ENCODE measurements at places on chromosomes 13 and 19.
A peak's percentile ranks its signal among the peaks of the same experiment; 100 is the strongest.

DNA sequence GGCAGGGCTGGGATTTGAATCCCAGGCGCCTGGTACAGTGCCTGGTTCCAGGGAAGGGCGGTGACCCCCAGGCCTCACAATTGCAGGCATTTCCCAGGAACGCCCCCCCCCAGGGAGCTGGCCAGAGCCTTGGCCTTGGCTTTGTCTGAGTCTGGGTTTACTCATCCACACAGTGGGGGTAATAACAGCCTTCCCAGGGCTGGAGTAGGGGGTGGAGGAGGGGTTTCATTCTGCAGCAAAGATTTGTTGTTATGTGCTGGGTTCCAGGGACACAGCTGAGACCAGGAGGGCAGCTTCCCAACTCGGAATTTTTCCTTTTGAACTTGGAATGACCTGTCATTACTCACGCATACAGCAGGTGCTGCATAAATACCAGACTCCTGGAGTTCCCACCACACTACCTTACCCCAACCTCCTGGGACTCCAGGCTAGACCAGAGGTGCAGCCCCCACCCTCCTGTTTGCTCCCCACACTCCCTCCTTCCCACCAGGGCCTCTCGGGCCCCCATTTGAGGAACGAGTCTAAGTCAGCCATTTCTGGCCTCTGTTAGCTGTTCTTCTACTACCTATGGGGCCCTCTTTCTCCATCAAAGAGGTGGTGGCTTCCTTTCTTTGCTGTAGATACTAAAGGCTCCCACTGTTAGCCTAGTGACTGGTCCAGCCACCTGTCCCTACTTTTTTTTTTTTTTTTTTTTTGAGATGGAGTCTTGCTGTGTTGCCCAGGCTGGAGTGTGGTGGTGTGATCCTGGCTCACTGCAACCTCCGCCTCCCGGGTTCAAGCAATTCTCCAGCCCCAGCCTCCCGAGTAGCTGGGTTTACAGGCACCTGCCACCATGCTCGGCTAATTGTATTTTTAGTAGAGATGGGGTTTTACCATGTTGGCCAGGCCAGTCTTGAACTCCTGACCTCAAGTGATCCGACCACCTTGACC is 1.6 kb upstream of the ADAMTS10 start:
- DNase-seq: peak; percentile 95

DNA sequence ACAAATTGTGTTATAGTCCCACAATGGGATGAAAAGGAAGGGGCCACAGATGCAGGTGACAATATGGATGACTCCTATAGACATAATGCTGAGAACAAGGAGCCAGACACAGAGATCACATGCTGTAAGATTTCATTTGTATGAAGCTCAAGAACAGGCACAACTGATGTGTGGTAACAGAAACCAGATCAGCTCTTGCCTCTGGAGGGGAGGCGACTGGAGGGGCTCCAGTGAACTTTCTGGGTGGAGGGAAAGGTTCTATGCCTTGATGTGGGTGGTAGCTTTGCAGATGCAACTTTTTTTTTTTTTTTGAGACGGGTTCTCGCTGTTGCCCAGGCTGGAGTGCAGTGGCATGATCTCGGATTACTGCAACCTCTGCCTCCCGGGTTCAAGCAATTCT is 6.0 kb upstream of the RABAC1 start:
- DNase-seq: no peak

DNA sequence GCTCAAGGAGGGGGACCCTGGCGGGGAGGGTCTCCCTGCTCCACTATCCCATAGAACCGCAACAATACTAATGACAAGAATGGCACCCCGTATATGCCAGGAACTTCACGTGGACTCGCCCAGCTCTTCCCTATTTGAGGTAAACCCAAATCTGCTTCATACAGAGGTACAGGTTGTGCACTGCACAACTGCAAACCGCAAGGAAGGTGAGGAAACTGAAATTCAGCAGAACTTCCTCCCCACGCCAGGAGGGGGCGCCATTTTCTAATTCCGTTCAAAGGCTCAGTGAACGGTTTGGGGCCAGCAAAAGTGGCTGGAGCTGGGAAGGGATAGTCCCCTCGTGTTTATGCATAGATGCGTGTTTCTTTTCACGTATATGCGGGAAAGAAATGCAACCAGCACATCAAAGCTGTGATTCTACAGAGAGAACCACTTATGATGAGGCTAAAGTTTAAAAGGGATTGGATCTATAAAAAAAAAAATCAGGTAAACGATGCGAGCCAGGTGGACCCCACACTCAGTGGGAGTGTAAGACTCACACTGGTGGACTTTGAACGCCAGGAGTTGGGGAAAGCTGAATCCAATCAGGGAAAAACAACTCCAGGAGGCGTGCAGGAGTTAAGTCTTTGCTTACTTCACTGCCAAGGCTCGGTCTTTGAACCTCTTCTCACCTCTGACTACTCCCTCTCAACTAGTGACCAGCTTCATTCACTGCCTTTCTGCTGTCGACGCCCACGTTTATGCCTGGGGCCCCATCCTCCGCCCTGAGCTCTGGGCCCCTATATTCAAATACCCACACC is 20.3 kb downstream of the C19orf81 start:
- DNase-seq: peak; percentile 25

GRCh38 chr19:10690341-10690781 is 10.9 kb upstream of the QTRT1 start:
- peak; percentile 57 for DNase-seq

- no peak for DNase-seq
These were observed 138.2 kb upstream of the VSTM2B start for GRCh38 chr19:29387586-29387985.

GRCh38 chr13:98975822-98976261 is 2.0 kb downstream of the DOCK9 start:
- no peak for DNase-seq

- DNase-seq: no peak
These were observed 5.5 kb downstream of the EEF2 start for GRCh38 chr19:3979674-3980352.

- DNase-seq: no peak
These were observed 64.5 kb downstream of the ABCC4 start for GRCh38 chr13:95236774-95237173.

DNA sequence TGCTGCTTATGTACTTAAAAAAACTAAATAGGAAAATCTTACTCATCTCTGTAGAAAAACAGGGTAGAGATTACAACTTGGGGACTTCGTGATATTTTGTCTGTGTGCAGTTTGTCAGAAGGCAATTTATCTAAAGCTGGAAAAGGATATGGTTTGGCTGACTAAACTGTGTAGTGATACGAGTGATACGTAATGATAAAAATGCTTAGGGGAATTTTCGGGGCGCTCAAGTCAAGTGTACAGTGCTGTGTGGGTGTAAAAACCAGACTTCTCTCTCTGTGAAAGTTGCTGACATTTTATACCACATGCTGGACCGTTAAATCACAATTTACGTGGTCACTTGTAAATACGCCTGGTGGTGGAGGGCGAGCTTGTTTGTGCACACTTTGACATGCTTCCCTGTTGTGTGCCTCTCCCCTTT is 221.7 kb downstream of the KCNRG start:
- peak; percentile 80 for DNase-seq

DNA sequence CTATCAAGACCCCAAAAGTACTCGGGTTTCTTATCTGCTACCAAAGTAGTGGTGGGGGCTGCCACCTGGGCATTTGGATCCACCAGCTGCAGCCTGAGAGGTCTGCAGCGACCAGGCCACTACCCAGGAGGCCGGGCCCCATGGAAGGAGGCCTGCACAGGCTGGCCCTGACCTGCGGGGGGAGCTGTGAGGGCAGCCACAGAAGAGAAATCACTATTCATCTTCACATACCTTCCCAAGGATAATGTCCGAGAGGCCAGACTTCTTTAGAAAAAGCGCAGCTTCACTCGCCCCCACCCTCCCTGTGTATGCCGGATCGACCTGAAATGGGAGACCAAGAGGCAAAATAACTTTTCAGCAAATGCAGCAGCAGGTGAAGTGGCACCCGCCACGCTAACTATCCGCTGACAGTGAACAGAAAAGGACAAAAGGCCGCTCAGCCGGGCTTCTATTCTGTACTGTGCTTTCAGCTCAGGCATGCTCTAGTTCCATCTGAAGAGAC is 30.1 kb downstream of the EPS15L1 start:
- DNase-seq: no peak

DNA sequence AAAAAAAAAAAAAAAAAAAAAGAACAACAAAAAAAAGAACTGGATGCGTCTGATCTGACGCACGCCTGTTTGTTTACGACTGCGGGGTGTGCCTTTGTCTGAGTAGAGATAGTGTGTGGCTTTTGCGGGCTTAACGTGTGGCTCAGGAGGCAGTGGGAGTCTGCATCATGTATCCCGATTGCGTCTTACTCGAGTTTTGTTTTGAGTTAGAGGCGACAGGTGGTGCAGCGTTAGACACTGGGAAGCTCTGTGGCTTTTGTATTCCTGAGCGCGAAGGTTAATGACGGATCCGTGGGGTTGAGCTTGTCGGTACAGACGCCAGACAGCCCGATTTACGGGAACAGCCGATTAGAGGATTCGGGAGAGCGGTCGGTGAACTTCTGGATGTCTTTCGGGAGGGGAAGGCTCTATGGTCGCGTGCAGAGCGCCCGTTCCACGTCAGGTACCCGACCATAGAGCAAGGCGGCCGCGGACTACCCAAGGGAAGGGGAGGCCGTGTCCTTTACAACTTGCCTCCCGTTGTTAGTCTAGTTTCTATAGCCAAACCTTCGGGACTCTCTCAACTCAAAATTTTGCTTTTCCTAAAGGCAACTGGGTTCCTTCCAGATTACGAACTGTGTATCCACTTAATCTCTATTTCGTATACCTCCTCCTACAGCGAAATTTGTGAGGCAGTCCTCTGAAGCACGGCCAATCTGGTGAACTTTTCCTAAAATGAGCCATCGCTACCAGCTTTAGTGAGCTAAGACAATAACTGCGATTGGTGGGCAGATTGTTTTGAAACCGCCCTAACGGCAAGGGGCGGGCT is 926 bp upstream of the HNRNPUL1 start:
- peak; percentile 81 for DNase-seq

DNA sequence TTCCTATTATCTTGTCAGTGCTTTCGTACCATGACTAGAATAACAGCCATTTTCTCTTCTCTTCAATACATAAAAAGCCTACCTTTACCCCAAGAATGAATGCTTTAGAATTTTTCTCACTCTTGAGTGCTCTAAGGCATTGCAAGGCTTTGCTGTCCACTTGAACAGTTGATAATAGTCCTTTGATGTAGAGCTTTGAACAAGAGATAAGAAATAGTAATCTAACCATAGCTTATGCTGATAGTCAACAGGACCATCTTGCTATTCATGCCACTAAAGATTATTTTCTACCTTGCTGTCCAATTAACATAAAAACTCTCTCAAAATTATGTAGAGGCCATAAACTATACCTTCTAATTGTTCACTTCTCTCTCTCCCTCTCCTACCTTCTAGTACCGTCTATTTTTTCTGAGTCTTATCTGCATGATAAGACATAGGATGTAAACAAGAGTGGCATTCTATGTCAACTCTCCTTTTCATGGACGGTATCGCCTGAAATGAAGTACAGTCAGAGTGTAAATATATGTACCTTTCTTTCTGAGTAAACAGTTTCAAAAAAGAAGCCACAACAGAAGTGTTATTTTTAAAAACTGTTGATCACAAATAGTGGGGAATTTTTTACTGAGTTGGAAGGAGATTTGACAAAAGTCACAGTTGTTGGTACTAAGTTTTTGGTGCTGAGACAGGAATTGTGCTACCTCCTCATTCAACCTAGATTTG is 297.9 kb downstream of the NDFIP2 start:
- DNase-seq: no peak

- DNase-seq: peak; percentile 48
These were observed 344 bp downstream of the NHLRC3 start for GRCh38 chr13:39038569-39039030.

- no peak for DNase-seq
These were observed 319.9 kb upstream of the DACH1 start for GRCh38 chr13:72186730-72187422.

DNA sequence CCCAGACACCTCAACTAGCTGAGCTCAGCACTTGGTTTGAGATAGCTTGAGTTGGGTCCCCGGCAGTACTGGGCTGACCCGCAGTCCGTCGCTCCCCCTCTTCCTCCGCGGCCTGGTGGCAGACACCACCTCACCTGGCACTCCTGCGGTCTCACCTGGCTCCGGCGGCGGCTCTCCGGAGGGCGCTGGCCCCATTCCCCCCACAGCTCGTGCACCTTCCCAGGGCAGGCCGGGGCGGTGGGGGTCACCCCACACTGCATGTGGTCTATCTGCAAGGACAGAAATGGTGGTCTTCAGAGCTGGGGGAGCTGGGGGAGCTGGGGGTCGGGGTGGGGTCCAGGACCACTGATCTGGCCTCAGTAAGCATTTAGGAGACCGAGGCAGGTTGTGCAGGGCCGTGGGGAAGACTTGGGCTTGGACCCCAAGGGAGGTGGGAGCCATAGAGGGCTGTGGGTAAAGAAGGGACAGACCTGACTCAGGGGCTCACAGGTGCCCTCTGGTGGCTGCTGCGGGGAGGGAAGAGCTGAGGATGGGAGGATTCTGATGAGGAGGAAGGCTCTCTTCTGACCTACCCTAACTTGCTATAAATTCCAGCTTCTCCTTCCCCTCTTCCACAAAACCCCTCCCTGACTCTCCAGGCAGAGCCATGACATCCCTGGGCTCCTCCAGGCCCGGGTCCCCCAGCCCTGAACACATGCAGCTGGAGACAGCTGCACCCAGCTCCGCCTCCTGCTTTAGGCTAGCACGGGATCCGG is 6.7 kb upstream of the PLIN4 start:
- DNase-seq: no peak

DNA sequence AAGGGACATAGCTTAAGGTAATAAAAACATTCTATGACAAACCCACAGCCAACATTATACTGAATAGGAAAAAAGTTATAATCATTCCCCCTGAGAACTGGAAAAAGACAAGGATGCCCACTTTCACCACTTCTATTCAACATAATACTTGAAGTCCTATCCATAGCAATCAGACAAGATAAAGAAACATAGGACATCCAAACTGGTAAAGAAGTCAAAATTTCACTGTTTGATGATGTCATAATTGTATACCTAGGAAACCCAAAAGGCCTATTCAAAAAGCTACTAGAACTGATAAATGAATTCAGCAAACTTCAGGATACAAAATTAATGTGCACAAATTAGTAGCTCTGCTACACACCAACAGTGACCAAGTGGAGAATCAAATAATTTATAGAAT is 1590.0 kb upstream of the PCDH20 start:
- no peak for DNase-seq

GRCh38 chr19:39645800-39646411 is 9.8 kb upstream of the LGALS16 start:
- DNase-seq: peak; percentile 20

GRCh38 chr19:734716-735115 is 16.2 kb upstream of the MISP start:
- no peak for DNase-seq

DNA sequence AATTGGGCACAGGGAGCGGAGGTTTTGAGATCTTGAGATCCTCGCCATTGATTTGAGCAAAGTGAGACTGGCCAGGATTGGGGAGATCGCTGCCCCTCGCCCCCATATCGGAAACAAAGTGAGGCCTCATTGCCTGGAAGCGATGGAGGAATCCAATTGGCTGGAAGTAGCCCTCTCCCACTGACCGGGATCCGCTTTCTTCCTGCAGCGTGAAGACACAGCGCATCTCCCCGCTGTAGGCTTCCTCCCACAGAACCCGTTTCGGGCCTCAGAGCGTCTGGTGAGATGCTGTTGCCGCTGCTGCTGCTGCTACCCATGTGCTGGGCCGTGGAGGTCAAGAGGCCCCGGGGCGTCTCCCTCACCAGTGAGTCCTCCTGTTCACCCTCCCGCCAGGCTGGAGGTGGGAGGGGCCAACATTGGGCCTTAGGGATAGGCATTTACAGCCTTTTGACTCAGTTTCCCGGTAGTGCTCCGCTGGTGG is 438 bp downstream of the PRKCSH start:
- peak; percentile 20 for DNase-seq
